ENCODE measurements at places on chromosomes 2 and 18.

DNA sequence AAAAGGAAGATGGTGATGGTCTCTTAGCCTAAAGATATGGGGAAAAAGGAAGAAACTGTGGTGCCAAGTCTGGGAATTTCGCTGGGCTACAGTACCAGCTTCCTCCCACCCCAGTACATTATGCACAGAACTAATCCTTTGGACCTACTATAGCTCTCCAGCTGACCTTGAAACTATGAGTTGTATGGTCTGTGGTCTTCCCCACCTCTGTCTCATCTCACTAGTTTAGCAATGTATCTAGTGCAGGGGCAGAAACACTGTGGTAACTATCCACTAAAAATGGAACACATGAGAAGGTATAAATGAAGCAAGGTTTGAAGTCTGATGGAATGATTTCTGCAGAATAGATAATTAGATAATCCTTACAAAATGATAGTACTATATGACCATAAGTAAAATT lies 190.4 kb upstream of the CCDC150 start:
- no peak for DNase-seq

GRCh38 chr2:175941699-175942098 lies 60.4 kb downstream of the LNPK start:
- no peak for DNase-seq

GRCh38 chr18:63105636-63106316 lies 213.8 kb downstream of the BCL2 start:
- no peak for DNase-seq

GRCh38 chr2:219401606-219402005 lies 13.9 kb upstream of the DNPEP start:
- DNase-seq, result no peak

DNA sequence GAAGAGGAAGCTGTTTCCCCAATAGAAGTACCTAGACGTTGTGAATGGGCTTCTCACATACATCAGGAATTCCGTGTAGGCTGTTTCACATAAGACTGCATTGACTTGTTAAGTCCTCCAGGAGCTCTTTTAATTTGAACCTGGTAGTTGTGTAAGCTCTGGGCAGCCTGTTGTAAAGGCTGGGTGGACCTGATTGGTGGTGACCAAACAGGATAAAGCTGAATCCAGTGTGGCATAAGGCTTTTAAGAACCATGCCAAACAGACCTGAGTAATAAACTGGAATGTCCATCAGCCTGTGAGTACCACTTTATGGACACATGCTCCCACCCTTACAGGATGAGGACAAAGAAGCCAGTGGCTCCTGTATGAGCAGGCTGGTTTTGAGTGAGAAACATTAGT lies 24.1 kb downstream of the RMND5A start:
- peak; percentile 31 for DNase-seq

All from tibial artery (tissue), 4 donors.